ENCODE measurements at places on chromosomes 16 and 17.

DNA sequence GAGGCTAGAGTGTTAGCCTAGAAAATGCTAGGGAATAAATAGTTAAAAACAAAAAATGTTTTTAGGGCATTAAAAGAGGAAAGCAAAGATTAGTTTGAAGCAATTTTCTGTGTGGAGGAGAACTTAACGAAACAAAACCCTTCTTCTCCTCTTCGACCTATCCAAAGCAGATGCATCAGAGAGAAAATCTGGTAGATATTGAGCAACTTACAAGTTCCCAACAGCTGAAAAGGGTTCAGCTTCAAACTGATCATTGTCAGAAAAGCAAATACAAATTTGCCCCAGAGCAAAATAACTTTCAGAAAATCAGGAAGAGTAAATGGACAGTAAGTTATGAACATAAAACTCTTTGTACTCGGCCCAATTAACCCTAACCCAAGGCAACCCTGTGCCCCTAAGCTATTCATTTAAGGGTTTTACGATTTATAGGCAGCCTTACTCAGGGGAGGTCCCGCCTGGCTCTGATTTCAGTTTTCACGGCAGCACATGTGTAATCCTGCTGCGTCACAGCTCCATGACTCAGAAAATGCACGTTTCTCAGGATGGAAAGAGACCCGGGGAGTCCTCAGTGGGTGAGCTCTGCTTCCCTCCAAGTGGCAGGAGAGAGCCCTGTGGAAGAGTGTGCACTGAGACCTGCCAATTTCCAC is 405.7 kb upstream of the SALL1 start:
- no peak for DNase-seq

GRCh38 chr17:74981979-74982662 is 5.3 kb upstream of the CDR2L start:
- peak; percentile 41 for DNase-seq

DNA sequence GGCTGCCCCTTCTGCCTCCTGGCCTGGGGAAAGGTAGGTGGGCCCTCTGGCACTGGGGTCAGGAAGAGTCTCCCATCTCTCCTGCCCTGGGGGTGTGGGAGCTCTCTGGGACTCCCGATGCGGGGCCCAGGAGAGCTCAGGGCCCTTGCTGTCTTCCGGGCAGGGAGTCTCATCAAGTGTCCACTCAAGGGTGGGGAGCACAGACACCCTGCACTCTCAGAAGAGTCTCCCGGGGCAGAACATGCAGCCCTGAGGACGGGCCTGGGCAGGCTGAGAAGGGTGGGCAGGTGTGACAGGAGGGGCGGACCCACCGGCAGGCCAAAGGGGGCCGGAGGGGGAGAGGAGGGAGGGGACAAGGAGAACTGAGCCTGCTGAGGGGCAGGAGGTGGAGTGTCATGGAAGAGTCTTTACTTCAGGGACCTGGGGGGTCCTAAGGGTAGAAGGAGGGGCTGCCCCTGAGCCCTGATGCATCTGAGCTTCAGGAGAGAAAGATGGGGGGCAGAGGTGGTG is 8.4 kb upstream of the PKMYT1 start:
- DNase-seq: no peak

- DNase-seq: no peak
Measured at GRCh38 chr16:17377360-17378324, 93.1 kb downstream of the XYLT1 start.

DNA sequence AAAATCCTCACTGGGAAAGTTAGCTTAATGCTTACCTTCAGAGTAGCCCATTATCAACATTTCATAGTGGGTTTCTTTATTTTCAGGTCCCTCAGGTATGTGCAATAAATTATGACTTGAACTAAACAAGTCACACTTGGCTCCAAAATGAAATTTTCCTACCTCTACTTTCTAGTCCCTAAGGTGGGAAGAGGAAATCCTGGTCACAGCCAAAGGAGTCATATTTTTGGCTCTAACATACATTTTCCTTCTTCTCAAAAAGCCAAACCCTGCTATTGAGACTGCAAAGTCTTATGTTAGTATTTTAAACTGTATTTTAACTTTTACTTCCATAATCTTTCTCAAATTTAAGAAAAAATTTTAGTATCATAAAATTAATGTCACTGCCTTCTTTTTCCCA is 128.9 kb downstream of the BRIP1 start:
- DNase-seq: no peak

DNA sequence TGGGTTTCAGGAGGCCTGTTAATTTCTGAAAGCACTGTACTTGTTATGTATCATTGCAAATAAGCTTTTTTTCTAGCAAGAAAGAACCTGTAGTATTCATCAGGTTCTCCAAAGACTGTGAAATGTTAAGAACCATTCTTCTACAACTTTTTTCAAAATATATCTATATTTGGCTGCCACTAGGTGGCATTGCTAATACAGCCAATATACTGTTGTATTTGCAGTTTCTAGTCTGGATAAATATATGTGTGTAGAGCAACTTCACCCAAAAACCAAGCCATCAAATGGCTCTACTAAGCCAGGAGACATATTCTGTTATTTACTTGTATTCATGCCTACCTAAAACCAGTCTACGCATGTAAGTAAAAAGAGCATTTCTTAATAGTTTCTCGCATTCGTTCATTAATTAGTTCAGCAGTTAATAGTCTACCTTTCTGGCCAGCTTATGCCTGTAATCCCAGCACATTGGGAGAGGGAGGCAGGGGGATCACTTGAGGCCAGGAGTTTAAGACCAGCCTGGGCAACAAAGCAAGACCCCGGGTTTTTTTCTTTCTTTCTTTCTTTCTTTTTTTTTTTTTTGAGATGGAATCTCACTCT is 39.5 kb downstream of the VMP1 start:
- DNase-seq: peak; percentile 2

DNA sequence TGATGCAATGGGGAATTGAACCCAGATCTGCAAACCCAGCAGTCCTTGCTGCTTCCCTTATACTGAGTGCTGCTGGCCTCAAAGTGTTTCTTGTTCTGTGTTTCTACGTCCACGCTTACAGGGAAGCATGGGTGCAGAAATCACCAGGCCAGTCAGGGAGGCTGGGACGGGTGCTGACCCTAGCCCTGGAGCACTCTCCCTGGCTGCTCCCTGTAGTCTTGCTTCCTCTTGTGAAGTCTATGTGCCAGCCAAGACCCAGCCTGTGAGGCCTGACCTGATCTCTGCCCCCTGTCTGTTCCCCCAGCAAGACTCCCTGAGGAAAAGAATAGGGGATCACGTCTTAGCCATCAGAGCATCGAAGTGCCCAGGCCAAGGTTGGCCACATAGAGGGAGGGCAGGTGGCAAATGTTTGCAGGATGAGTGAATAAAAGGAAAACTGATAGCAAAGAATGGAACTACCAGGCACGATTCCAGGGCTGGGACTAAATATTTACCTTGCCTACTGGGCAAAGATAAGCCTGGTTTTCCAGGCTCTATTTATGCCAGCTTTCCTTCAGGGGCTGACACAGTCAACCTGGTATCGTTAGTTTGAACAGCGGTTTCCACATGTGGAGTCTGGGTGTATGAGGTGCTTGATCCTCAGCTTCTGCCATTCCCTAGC is 41.2 kb upstream of the RHOT1 start:
- no peak for DNase-seq

- no peak for DNase-seq
Measured at GRCh38 chr16:23274968-23275367, 27.1 kb upstream of the SCNN1B start.

DNA sequence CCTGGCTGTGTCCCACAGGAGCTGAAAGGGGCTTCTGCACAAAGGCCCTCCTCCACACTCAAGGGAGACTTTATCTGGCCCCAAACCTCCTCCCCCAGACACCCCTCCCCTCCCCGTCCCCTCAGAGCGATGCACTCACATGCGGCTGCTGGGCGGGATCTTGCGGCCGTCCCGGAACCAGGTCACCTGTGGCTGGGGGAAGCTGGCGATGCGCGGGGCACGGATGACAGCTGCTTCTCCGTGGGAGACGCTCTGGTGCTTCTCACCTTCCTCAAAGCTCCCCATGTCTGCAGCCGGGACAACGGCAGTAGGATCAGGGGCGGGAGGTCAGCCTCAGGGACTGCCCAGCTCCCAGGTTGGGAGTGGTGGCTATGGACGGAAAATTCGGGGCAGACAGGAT is 144.0 kb upstream of the CDC42EP4 start:
- no peak for DNase-seq

DNA sequence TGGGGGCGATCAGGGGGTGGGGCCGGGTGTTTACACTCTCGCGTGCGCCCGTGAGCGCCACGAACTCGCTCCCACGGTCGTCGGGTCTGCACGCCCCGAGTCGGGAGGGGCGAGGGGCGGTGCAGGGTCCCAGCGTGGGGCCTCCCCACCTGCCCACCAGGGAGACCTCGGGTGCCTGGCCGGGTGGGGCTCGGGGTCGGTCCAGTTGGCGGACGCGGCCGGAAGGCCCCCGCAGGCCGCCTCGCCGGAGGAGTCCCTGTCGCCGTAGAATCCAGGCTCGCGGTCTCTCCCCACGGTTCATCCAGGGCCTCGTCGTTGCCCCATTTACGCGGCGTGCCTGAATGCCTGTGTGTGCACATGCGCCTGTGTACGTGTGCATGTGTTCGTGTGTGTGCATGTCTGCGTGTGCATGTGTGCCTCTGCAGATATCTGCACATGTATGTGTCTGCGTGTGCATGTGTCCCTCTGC is 510 bp upstream of the RAB40B start:
- no peak for DNase-seq

- DNase-seq: no peak
Measured at GRCh38 chr16:80899809-80900592, 95.6 kb upstream of the CDYL2 start.

GRCh38 chr16:79703066-79703465 is 102.5 kb upstream of the MAF start:
- DNase-seq: no peak

DNA sequence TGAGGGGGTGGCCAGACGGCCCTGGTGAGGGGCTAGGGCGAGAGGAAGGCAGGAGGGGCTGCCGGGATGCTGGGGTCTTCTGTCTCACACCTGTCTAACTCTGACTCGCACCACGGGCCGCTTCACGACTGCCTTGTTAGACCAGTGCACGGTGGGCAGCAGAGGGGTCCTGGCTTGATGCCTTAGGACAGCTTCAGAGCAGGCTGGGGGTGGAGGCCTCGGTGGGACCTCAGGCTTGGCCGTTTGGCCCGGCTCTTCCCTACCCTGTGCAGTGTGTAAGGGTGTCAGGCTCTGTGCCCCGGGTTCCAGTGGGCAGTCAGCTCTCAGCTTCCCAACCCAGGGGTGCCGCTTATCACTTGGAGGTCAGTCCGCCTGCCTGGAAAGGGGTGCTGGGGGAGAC is 100.7 kb downstream of the OR1D5 start:
- no peak for DNase-seq

DNA sequence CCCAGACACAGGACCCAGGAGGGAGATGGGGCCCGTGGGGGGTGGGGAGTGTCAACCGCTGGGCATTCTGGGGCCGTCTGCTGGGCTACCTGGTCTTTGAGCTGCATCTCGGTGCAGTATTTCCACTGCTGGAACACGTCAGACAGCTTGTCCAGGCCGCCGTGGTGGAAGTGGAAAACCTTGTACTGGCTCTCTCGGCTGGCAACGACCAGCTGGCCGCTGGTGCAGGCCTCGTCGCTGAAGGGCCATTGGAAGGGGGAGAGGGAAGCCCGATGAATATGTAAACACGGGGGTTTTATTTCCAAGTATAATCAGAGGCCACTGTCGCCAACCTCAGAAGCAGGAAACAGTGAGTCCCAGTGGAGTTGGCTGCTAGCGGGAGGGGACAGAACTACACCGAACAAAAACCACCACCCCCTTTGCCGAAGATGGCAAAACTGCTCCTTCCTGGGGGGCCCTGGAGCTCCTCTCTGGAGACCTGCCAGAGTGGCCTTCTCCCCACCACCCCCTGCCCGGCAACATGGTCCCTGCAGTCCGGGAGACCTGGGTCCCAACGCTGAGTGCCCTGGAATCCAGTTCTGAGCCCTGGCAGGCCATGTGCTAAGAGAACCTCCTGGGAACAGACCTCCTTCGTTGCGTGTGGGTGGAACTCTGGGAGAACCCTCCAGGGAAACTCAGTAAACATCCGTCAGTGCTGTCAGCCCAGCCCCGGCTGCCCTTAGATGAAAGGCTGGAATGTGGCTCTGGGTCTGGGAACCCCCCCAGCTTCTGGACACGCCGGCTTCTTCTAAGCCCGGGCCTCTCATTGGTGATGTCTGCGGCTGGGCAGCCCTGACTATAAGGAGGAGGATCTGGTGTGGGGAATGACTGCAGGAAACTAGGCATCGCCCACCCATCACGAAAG is 84.1 kb downstream of the TBC1D16 start:
- no peak for DNase-seq

DNA sequence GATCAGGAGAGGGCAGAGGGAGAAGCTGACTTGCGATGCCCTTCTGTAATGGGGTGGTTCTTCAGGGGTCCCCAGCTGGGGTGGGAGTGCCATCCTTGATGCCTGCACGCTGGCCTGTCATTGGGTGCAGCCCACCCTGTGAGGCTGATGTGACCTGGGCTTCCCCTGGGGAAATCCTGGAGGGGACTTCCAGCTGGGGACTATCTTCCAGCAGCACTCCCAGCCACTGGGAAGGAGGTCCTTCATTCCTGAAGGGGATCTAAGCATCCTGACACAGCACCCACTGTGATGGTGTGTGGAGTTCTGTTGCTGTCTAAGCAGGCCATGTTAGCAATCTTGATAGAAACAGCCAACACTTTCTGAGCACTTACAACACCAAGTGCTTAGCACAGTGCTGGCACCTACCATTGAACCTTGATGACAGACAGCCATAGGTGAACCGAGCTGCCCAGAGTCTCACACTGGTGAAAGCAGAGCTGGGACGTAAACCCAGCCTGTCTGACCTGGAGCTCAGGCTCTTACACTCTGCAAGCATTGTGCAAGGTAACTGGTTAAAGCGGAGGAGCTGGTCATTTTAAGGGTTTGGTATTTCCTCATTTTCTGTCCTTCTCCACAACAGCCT is 211.3 kb downstream of the CCDC182 start:
- no peak for DNase-seq

DNA sequence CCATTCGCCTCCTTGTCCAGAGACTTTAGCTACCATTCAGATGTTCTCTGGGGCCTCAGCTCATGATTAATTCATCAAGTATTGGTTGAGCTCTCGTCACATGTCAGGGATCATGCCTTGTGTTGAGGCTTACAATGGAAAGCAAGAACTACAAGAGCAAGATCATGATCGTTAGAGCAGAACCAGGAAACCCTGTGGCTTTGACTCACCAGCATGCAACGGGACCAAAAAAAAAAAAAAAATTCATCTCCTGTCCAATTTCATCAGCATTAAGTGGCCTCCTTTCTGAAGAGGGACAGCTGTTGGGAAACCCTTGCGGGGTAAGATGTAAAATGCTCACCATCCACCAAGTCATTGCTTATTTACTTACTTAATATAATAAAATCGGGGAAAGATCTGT is 12.1 kb upstream of the USP10 start:
- DNase-seq: no peak

- DNase-seq: no peak
Measured at GRCh38 chr17:71530248-71530647, 590.6 kb upstream of the SOX9 start.

- no peak for DNase-seq
Measured at GRCh38 chr17:38508570-38508950, 80.3 kb downstream of the ARHGAP23 start.

GRCh38 chr17:58521680-58522079 is 7.2 kb upstream of the MTMR4 start:
- no peak for DNase-seq

All from NCI-H1436 treated with DMSO at 0.1 percent for 48 hours (cell line).